A172 (cell line): ENCODE measurements at places on chromosomes 2 and 18. TPM values are rescaled to one million over a fixed set of nuclear protein-coding genes. Genes with fewer than 3 reads are reported as not detected.

DNA sequence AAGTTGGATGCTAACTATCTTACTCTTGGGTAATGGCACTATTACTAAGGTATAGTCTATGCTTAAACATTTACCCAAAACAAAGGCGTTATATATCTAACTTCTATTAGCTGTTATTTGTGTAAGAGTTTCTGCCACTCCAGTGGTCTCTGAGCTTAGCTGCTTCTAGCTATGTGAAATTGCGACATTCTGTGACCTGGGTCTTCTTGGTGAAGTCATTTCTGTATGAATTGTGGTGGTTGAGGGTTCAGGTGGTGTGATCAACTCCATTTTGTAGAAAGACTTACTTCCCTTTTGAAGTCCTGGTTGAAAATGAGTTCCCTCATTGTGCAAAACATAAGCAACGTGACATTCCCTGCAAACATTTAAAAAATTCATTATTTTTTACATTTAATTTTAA is 221.6 kb downstream of the PIK3C3 start:
- DNase-seq, result no peak

- no peak for DNase-seq
Observed at GRCh38 chr18:26649193-26649543, 100.8 kb upstream of the KCTD1 start.

GRCh38 chr2:135773917-135774316 is 32.3 kb downstream of the UBXN4 start:
- DNase-seq, result no peak

DNA sequence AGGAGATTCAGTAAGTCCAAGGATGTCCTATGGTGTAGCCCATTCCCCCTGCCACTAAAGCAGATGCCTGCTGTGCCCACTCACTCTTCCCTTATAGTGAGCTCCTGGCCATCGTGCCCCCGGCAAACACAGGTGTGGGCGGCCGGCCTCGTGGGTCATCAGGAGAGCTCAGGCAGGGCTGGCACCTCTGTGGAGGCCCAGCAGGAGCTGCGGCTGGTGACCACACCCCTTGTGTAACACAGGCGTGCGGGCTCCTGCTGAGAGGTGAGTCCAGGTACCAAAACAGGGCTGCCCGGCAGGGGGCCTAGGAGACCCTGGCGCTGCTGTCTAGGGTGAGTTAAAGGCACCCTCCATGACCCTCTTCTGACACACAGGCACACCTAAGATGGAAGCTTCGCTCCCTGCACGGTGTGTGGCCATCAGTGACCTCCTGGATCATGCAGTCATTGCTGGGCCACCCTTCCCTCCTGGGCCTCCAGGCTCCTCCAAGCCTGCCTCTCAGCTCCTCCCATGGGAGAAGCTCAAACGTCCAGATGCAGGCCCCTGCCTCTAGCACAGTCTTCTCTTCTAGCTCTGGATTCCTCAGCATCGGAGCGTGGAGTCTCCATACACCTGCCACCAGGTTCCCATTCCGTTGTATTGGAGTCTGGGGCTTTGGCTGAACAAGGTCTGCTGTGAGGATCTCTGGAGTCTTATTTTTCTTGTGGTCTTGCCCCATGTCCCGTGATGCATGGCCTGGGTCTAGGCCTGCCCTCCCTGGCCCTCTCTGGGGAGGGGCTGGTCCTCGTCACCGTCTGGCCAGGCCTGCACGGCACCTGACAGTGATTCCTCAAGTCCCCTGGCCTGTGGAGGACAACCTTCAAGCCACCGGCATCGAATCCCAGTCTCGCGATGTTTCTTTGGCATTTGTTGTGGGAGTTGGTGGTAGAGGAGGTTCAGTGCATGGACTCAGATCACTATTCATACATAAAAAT is 246.9 kb downstream of the ACKR3 start:
- no peak for DNase-seq

- DNase-seq, result no peak
Observed at GRCh38 chr2:143150287-143150686, 21.1 kb downstream of the ARHGAP15 start.

DNA sequence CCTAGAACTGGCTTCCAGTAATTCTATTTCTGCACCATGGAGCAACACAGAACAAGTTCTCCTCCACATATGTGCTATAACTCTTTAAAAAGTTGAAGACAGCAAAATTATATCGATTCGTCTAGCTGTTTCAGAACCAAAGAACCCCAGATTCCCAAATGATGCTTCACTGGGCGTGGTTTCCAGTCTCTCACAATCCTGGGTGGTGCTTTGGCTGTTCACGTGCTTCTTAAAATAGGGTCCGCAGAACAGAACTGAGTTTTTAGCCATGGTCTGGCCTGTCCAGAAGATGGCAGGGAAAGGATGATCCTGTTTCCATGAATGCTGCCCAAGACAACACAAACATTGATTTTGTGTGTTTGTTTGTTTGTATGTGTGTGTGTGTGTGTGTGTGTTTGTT is 37.6 kb upstream of the PARD3B start:
- peak; percentile 16 for DNase-seq

GRCh38 chr2:44951124-44951523 is 9.6 kb downstream of the SIX3 start:
- no peak for DNase-seq

DNA sequence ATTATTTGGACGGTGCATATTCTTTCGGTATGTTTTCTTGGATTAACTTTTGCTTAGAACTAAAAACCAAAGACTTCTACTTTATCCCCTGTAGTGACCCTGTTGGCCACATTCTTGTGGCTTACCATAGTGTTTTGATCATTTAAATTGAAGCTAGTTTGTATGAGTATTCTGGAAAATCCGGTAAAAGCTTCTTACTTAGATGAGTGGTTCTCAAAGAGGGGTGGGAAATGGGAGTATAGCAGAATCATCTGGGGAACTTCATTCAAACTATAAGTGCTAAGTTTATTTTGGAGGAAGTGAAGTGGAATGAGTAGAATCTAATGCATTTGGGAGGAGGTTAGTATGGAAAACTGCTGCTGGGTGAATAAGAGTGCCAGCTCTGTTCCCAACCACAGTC is 3.8 kb downstream of the PPP1CB start:
- DNase-seq, result no peak

DNA sequence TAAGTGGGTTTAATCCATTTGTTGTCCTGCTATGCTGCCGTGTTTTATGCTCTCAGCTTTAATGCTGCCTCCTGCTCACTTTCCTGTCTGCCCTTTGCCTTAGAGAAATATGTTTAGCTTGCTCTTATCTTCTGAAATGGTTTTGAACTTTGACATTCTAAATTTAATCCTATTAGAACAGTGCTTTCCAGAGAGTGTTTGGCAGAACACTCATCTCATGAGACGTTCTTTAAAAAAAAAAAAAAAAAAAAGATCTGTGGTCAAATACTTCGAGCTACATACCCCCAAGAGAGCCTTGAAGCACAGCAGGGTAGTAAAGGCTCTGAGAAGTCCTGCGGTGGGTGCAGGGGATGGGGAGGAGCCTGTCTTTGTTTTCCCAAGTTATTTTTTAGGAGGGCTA is 161.3 kb downstream of the SPP2 start:
- no peak for DNase-seq

GRCh38 chr2:9003366-9003615 is 193 bp downstream of the MBOAT2 start:
- DNase-seq, result no peak

GRCh38 chr2:161107265-161107664 is 53.0 kb upstream of the TANK start:
- DNase-seq, result no peak

DNA sequence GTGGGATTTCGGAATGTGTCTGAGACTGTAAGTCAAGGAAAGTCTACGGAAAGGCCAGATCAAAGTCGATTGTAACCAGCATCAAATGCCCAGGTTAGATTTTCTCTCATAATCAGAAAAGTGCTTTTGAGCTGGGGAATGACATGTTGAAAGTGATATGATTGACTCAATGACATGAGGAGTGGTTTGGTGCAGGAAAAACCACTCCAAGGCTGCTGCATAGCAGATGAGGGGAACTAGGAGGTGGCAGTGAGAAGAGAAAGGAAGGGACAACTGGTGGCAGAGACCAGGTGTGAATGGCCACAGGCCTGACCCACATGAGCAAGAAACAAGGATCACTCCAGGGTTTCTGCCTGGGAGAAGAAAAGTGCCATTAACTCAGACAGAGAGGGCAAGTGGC is 822 bp downstream of the SLC35F6 start:
- no peak for DNase-seq

GRCh38 chr2:226796012-226796839 is 3.4 kb downstream of the IRS1 start:
- DNase-seq, result no peak

- no peak for DNase-seq
Observed at GRCh38 chr2:22737144-22737543, 647.8 kb upstream of the KLHL29 start.

Gene TEX261
- total RNA-seq, result 41.4 and 49.5 TPM in 2 replicates

Gene NYAP2
- total RNA-seq, result not detected in 2 replicates

Gene TTR
- total RNA-seq, result not detected in 2 replicates

Gene BMP10
- total RNA-seq, result 0.46 TPM in 1 of 2 replicates, not detected in the other
